ENCODE measurements at places on chromosomes 12 and 14. TPM values are rescaled to one million over a fixed set of nuclear protein-coding genes. Genes with fewer than 3 reads are reported as not detected.

Gene LRRK2
- 0.05 TPM for total RNA-seq

Gene SLC15A4
- 24.5 TPM for total RNA-seq

Gene IL22
- 3.8 TPM for total RNA-seq

DNA sequence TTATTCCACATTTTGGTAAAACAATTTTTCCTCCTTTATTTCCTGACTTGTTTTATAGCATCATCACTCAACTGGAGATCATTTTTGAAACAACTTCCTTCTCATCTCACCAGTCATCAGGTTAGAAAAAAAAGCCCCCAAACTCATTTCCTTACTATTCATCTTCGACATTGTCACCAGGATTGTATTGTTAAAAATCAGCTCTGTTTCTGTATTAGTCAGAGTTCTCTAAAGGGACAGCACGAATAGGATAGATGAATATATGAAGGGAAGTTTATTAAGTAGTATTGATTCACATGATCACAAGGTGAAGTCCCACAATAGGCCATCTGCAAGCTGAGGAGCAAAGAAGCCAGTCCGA is 392.6 kb downstream of the FUT8 start:
- no peak for DNase-seq

GRCh38 chr12:79557690-79558315 is 133.0 kb downstream of the PAWR start:
- no peak for DNase-seq

DNA sequence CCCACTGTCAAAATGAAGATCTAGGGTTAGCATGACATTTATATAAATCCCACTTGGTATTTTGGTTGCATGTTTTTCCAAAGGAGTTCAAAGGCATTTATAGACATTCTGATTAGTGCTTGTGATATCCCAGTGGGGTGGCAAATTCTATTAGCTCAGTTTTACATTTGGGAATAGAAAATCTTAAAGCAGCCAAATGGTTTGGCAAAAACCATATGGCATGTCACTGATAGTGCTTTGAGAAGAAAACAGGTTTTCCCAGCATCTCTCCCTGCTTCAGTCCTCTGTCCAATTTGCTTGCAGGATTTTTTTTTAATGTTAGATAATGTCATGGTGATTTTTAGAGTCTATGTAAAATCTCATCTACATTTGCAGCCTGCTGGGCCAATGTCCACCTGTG is 225.1 kb upstream of the DIO3 start:
- no peak for DNase-seq

DNA sequence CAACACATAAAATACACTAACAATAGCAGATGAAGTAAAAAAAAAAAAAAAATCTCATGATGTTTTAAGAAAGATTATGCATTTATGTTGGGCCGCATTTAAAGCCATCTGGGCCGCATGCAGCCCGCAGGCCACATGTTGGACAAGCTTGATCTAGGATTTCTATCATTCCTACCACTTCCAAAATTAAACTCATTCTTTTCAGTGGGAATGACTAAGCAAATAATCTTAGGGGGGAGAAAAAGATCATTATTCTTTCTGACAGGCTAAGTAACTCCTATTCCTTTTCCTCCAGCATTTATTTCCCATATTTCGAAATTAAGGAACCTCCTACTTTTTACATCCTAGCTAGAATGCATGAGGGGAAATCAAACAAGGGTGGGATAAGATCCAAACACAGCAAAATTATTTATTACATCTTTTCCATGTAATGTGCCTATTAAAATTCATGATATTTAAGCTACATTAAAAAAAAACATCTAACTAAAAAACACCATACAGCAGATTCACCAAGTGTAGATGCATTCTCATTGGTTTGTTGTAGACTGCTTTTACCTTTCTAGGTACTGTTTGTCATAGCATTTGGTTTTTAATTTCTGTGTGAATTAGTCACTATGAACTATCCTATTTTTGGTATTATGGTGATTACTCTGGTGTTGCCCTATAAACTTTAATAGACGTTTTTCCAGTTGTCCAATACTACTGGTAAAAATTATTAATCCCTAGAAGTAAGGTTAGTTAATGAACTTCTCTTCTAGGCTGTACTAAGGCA is 76.1 kb downstream of the RASSF8 start:
- no peak for DNase-seq

- no peak for DNase-seq
These were observed 511.4 kb downstream of the PCNX1 start for GRCh38 chr14:71418532-71419245.

DNA sequence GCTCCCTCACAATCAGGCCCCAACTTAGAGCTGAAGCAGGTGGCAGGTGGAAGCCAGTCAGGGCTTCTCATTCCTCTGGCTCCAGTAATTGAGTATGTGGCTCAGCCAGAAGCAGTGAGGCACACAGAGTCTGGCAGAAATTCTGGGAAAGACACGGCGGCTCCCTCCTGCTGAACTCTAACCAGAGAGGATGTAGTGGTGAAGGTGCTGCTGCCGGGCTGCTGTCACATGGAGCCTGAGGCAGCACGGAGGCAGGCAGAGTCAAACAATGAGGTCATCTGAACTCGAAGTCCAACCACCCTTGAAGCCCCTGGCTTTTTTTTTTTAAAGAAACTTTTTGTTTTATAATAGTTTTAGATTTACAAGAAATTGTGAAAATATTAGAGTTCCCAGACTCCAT is 33.4 kb upstream of the SMOC1 start:
- no peak for DNase-seq

DNA sequence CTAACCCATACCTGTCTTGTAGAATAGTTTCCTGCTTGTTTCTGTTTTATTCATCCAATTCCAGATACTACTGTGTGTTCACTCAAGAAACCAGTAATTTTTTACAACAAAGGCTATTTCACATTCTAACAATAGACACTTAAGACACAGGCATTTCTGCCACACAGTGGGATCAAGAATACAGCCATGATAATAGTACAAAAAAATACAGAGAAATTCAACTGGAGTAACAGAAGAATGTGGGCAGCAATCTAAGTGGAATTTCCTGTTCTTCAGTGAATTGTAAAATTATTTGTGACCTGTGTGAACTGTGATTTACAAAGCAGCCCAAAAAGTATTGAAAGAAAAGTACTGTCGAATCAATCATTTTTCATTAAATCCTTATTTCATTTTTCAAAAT is 282.9 kb downstream of the CCER1 start:
- DNase-seq: no peak

Measured in activated CD4-positive, alpha-beta memory T cell treated with anti-CD3 and anti-CD28 coated beads, Interleukin-2, amount 10 ng/mL, durations not matched to agents 7 days and 5 days (primary cell).